T-helper 2 cell treated with Interferon-gamma antibody and Interleukin-4, amounts not matched to agents 100 ng/mL and 5 ng/mL, for 36 hours (primary cell): ENCODE measurements at places on chromosomes 7 and 10. TPM values are rescaled to one million over a fixed set of nuclear protein-coding genes. Genes with fewer than 3 reads are reported as not detected.

Gene NOS3
- 17.0 and 17.4 TPM in 2 replicates for total RNA-seq

Gene CPA2
- total RNA-seq = not detected in 2 replicates

Gene PITRM1
- total RNA-seq = 52.1 and 53.2 TPM in 2 replicates

Gene NKX1-2
- not detected in 2 replicates for total RNA-seq

Gene ZNF487
- total RNA-seq = 6.1 TPM in 2 replicates

Gene OR2A12
- total RNA-seq = not detected in 2 replicates

Gene OPALIN
- total RNA-seq = not detected in 2 replicates

Gene MRLN
- not detected in 2 replicates for total RNA-seq

Gene SCD
- total RNA-seq = 144 TPM in 2 replicates

Gene IFIT1B
- not detected in 2 replicates for total RNA-seq

Gene GSTO2
- total RNA-seq = 0.66 and 0.73 TPM in 2 replicates

Gene LIPF
- total RNA-seq = not detected in 2 replicates

Gene CDK14
- 0.09 and 0.18 TPM in 2 replicates for total RNA-seq

Gene LIPN
- not detected in 2 replicates for total RNA-seq

Gene GNGT1
- not detected in 2 replicates for total RNA-seq

Gene KCNMA1
- 0.39 TPM in 1 of 2 replicates, not detected in the other for total RNA-seq
